T-helper 2 cell (primary cell): ENCODE measurements at places on chromosomes 11 and 22.

- no peak for DNase-seq
Observed at GRCh38 chr11:117610901-117611300, 186.1 kb downstream of the DSCAML1 start.

DNA sequence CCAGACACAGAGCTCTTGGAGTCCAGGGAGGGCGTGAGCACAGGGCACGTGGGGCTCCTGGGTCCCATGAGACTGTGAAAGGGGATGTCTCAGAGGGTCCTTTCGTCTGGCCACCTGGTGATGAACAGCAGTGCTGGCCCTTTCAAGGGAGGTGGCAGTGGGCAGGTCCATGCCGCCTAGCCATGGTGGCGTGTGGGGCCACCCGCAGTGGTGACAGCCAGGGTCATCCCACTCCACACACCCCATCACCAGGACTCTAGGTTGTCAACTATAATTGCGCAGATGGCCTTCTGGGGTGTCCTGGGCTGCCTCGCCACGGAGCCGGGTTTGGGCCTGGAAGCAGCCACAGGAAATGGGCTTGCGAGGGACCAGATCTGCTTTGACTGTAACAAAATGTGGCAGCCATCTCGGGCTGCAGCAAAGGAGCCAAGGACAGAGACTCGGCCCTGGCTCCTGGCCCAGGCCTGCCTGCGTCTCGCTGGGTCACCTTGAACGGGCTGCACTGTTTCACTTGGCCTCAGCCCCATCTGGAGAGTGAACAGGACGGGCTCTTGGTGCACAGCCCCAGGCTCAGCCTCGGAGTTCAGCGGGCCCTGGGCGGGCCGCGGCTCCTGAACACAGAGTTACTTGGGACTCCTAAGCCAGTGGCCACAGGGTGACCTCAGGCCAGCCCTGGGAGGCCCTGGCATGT, 1350.5 kb downstream of the BRD1 start:
- DNase-seq, result no peak

GRCh38 chr11:17812865-17813187, 78.2 kb downstream of the KCNC1 start:
- no peak for DNase-seq

DNA sequence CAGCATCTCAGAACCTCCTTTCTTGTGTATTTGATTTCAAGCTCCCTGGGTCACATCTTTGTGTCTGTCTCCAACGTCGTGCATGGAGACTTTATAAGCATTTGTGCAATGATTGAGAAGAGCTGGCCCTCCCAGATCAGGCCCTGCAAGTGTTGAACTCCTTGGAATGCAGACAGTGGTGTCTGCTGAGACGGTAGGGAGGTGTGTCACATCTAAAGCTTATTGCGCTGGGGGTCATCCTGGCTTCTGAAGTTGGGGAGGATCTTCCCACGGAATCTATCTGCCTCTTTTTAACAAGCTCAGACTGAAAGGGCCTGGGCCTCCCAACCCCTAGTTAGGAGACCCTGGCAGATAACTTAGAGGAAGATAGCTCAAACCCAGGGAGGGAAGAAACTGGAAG, 6.7 kb downstream of the APLNR start:
- no peak for DNase-seq

- no peak for DNase-seq
Observed at GRCh38 chr11:110890995-110891394, 178.8 kb upstream of the ARHGAP20 start.

- no peak for DNase-seq
Observed at GRCh38 chr22:22506736-22507135, 1.8 kb downstream of the ZNF280B start.

DNA sequence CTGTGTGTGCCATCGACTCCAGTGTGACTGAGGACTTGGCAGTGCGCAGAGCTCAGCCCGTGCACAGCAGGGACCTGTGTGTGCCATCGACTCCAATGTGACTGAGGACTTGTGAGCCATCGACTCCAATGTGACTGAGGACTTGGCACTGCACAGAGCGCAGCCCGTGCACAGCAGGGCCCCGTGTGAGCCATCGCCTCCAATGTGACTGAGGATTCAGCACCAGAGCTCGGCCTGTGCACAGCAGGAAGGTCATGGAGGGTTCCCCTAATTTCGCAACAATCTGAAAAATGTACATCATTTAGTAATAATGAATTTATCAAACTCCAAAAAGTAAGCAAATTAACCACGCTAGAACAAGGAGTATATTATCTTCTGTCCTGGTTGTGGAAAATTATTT, 348.3 kb upstream of the B3GAT1 start:
- no peak for DNase-seq

DNA sequence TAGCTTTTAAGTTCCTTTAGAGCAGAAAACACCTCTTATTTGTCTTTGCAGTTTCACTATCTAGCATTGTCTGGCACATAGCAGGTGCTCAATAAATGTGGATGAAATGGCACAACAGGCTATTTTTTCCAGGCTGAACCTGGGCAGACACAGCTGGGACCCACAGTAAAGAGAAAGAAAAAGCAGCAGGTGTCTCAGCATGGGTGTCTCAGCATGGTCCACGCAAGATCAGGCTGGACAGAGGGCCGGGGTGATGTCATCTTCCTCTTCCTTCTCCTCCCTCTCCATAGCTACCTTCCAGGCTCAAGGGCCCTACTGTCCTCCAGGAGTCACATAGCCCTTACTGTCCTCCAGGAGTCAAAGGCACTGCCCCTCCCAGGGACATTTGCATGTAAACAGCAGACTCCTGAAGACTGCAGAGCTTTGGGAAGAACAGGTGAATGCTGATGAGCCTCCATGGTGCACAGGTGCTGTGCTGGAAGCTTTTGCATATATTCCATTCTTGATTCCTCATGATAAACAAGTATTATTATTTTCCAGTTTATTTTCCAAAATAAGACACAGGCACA, 65.2 kb downstream of the DSCAML1 start:
- DNase-seq, result no peak

- no peak for DNase-seq
Observed at GRCh38 chr11:105538588-105538987, 71.3 kb upstream of the GRIA4 start.

- no peak for DNase-seq
Observed at GRCh38 chr11:11976481-11977127, 31.8 kb downstream of the DKK3 start.
